ENCODE measurements at places on chromosomes 1 and 21. TPM values are rescaled to one million over a fixed set of nuclear protein-coding genes. Genes with fewer than 3 reads are reported as not detected.

ADAM30 gene
- total RNA-seq: not detected

DHCR24 gene
- 166 TPM for total RNA-seq

ENAH gene
- total RNA-seq: 101 TPM

IFI44 gene
- 7.1 TPM for total RNA-seq

FMO4 gene
- 0.98 TPM for total RNA-seq

IFNLR1 gene
- total RNA-seq: 8.9 TPM

C21orf91 gene
- total RNA-seq: 7.7 TPM

- DNase-seq: no peak
These were observed 35.6 kb upstream of the ECE1 start for GRCh38 chr1:21325731-21326387.

GRCh38 chr1:94807742-94808491 lies 12.2 kb upstream of the SLC44A3 start:
- no peak for DNase-seq

DNA sequence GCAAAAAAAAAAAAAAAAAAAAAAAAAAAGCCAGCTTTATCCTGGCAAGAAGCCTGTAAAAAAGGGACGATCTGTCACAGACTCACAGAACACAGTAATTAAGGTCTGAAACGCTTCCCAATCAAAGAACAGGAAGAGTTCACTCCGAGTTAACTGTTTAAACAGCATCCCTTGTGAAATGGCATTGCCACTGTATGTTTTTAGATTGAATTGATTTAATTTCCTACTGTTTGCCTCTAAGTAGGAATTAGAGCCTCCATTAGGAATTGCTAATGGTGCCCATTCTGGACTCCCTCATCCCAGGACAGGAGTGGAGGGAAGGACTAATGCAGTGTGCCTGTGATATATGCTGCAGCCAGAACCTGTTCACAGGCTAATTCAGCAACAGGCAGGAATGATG lies 370.8 kb downstream of the RWDD3 start:
- DNase-seq: no peak

DNA sequence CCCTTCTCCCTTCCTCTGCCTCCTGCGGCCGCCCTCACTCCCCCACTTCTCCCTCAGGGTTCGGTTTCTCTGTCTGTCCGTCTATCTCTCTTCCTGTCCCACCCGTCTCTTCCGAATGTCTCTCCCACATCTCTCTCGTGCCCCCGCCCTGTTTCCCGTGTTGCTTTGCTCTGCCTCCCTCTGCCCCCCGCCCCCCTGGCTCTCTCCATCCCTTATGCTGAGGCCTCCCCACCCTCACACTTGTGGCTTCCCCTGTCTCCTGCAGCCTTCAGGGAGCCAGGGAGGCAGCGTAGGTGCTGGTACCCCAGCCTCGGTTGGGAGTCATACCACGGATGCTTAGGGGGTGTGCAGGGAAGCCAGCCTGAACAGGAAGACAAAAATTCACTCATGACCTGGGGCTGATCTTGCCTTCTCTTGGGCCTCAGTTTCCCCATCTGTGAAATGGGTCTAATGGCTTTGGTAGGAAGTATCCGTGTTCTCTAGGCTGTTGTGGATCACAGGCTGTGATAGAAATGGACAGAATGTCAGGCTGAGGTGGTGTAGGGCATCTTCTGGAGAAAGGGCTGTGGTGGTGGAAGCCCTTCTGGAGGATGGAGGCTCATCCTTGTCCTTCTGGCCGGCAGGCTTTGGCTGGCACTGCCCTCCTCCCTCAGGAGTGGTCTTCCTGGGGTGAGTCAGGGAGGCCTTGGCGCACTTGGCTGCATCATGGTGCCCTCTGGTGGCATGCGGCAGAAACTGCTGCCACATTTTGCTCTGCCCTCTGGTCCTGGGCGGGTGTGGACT lies 55.5 kb downstream of the FOXO6 start:
- DNase-seq: peak; percentile 78

DNA sequence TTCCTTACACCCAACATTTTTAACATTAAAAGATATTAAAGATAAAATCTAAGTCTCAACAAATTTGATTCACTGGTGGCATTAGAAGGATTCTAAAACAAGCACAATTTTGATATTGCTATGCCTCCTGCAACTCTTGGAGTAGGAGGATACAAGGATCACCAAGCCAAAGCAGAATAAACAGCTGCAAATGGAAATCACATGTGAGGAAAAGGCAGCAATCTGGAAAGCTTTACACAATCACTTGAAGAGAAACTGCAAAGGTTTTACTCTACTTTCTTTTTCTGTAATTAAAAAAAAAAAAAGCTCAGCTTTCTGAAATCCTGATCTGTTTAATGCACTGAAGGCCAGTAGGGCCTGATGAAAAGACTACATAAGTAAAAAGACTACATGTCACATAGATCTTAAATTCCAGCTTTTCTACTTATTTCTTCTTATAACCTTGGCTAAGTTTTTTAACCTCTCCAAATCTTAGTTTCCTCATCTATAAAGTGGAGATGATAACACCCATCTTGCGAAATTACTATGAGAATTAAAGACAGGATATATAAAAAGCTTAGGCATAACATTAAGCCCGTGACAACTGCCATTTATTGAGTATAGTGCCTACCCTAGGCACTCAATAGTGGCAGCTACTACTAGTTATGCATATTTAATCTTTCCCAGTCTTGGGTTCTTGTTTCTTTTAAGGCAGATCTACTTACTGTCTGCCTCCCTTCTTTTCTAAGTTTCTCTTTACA lies 73.5 kb downstream of the EPS15 start:
- DNase-seq: no peak

DNA sequence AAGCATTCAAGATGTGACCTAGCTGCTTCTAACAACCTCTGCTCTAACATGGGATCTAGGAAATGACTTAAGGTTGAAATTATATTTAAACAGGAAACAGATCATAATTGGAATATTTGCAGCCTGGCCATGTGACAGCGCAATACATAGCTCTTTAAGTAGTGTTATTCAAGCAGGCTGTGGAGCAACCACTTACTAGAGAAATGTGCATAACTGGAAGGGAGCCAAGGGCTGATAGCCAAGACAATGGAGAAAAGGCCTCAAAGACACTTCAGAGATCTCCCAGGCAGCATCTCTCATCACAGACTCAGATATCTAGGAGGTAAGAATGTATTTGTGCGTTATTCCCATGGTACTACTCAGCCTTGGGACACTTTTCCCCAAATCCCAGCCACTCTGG lies 823.0 kb upstream of the PRMT6 start:
- DNase-seq: no peak

DNA sequence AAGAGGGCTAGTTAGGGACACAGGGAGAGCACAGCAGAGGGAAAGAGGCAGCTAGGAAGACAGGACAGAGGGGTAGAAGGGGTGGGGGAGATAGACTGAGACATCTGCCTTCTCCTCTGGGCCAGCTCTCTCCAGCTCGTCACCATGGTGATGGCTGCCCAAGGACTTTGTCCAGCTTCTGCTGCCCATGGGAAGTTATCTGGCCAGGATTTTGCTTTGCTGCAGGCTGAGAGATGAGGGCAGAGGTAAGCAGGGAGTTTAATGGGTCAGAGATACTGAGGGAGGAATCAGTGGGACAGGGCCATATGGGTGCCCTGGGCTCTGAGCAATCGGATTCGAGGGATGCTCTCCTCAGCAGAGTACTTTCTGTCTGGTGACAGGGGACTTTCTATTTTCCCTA lies 34.5 kb upstream of the GPR37L1 start:
- no peak for DNase-seq

DNA sequence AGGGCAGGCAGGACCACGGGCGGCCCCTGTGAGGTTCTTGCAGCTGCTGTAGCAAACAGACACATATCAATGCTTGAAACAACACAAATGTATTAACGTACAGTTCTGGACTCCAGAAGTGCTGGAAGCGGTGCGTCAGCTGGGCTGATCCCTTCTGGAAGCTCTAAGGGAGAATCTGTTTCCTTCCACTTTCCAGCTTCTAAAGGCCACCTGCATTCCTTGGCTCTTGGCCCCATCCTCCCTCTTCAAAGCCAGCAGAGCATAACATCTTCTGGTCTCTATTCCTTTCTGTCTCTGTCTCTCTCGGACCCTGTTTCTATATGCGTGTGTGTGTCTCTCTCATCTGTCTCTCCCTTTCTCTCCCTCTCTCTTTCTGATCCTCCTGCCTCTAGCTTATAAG lies 102.3 kb downstream of the SPSB1 start:
- DNase-seq: no peak

DNA sequence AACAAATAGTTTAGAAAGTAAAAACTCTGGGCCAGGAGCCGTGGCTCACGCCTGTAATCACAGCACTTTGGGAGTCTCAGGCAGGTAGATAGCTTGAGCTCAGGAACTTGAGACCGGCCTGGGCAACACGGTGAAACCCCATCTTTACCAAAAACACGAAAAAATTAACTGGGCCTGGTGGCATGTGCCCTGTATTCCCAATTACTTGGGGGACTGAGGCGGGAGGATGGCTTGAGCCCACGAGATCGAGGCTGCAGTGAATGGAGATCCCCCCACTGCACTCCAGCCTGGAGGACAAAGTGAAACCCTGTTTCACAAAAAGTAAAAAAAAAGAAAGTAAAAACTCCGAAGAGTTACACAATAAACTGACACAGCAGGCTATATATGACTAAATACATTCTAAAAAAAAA lies 10.6 kb downstream of the CEP170 start:
- DNase-seq: no peak

- no peak for DNase-seq
These were observed 402.6 kb upstream of the NFIA start for GRCh38 chr1:60679524-60680375.

DNA sequence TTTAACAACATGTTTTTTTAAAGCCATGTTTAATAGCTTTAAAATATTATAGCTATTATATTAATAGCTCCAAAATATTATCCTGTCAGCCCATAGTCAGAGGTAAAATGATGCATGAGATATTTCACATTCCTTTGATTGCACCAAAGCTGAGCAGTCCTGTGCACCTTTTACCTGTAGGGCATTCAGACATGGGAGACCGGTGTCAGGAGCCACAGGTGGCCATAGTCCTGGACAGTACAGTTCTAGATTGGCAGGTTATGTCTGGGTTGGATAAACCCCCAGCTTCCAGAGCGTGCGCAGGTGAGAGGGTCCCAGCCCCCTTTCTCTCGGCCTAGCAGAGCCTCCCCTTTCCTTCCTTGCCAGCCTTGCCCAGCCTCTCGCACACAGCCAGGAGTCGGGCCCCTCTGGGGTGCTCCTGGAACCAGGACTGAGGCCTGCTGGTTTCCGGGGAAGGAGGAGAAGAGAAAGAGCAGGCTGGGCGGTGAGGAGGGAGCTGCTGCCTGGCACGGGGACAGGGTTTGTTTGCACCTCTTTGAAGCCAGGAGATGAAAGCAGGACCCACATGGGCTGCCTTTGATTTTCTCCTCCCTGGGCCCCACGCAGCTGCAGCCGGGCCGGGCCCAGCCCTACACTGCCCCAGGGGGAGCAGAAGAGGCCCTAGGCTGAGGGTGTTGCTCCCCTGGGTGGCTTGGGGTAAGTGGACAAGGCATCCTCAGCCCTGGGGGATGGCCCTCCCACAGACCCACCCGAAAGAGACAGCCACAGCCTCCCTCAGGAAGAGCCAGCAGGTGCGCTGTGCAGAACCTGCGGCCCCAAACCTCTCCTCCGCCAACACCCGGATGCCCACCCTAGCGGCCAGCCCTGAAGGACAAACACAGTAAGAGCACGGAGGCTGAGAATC lies 75.2 kb upstream of the TARDBP start:
- no peak for DNase-seq

GRCh38 chr1:108053270-108054013 lies 88.5 kb upstream of the VAV3 start:
- DNase-seq: peak; percentile 9

DNA sequence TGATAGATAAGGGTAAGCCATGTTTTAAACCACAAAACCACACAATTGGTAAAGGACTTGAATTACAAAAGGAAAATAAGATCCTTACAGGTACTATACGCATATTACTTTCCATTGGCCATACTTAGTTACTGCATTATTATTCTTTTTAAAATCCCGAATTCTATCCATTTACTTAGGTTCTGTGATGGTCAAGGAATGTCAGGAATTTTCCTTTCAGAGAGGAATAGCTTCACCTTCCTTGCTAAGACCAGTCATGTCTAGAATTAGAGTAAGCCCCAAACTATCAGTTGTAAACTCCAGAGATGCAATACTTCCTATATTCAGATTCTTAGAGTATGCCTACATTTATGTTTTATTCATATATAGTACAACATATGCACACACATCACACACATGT lies 13.7 kb downstream of the EFCAB7 start:
- no peak for DNase-seq

- DNase-seq: peak; percentile 57
These were observed 887 bp downstream of the SLC19A2 start for GRCh38 chr1:169484683-169485430.

DNA sequence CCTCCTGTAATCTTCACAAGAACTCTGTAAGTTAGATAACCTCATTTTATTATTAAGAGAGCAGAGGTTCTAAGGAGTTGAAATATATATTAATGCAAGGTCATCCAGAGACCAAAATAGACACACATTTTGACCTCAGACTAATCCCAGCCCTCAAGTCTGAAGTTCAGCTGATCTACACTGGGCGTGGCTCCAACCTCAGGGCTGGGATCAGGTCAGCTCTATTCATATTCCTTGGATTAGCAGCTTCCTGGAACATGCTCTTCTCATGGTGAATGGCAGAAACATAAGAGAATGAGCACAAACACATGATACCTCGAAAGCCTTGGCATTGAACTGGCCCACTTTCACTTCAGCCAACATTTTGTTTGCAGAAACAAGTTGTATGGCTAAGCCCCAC lies 200.8 kb upstream of the ST6GALNAC5 start:
- no peak for DNase-seq

GRCh38 chr1:230381049-230381467 lies 45.1 kb downstream of the PGBD5 start:
- DNase-seq: no peak

DNA sequence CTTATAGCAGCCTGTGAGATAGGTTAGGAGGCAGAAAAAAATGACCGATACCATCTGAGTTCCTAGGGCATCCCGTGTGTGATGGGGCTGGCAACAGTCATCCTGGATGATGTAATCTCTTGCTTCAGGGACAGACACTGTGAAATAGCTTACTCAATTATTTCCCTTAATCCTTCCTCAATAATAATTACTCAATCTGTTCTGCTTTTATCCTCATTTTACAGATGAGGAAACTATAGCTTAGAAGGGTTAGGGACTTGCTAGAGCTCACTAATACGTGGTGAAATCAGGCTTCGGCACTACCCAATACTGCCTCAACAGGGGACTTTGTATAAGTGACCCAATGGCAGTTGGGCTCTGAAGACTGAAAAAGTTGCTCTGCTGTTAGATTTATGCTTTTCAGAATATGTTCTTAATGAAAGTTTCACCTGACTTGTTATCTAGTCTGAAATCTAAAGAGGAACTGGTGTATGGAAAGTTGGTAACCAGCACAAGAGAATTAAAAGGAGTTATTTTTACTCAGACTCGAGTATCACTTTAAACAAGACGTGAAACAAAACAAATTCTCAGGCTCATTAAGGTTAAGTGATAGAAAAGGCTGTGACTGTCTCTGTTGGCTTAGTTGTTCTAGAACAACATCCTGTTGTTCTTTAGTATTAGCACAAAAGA lies 14.4 kb downstream of the CD55 start:
- no peak for DNase-seq

DNA sequence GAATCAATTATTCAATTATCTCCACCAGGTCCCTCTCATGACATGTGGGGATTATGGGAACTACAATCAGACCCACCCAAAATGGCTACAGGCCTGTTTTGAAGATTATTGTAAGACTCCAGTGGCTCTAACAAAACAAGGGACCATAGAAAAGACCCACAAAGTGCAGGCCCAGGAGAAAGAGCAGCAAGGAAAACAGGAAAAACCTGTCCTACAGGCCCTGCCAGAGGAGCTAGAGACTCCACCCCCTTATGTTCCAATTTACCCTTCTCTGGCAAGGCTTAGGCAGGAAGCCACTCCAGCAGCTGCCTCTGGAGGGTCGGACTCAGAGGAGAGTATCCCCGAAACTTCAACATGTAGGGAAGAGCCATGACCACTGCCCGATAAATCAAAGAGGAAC lies 96.5 kb downstream of the LIPI start:
- DNase-seq: peak; percentile 60

Data from PC-3 (cell line).